Hematopoietic multipotent progenitor cell treated with erythropoietin and hydrocortisone succinate and interleukin-3 and kit ligand, for 6 days (in vitro differentiated cells): ENCODE measurements at places on chromosomes 13 and 19.
A peak's percentile ranks its signal among the peaks of the same experiment; 100 is the strongest.

DNA sequence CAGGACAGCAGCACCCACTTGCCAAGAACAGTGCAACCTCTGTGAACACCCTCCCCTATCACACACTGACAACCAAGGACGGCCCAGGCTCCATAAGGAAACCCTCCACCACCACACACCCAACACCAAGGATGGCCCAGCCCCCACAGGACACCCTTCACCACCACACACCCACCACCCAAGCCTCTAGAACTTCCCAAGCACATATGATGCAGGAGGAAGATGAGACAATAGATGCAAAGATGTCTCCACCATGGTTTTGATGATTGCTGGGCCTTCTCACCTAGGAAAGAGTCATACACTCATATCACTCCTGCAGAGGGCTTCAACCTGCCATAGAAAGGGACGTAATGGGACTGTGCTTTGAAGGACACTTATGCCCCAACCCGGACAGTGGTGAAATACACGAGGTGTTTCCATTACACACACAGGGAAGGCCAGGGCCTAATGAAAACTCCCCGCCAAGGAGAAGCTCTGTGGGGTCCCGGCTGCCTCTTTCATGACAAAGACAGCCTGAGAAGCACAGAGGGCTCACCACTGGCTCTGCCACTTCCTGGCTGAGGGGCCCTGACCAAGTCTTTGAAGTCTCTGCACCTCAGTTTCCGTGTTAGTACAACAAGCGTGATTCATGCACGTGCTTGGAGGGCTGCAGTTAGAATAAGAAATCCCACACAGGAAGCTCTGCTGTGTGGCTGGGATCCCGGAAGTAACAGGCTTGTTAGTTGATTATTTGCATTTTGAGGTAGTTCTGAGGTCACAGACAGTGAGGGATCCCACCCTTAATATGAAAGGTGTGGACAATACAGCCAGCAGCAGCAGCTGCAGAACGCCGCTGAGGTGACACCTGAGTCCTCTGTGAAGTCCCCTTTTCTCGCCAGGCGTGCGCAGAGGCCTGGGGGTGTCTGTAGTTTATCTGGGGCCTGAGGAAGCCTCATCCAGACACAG, 61.9 kb upstream of the ATP12A start:
- DNase-seq: peak; percentile 50

DNA sequence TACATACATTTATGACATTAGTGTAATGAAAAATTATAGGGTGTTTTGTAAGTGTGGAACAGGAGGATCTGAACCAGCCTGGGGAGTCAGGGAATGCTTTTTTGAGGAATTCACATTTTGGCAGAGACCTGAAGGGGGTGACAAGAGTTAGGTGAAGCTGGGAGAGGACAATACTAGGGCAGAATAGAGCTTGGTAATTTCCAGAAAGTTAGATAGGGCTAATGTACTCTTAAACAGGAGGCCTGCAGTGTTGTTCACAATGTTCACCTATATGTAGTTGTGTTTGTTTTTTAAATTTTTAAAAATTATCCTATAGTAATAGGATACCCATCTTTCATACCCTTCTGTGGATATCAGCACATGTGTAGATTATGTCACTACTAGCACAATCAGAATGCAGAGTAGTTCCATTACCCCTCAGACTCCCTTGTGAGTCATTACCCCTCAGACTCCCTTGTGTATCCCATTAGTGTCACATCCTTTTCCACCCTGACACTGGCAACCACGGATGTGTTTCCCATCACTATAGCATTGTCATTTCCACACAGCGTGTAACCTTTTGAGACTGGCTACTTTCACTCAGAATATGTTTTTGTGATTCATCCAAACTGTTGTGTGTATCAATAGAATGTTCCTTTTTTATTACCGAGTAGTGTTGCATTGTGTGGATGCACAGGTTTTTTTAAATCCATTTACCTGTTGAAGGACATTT, 43.1 kb downstream of the PCCA start:
- no peak for DNase-seq

GRCh38 chr13:67515895-67516294, 285.8 kb upstream of the PCDH9 start:
- DNase-seq: no peak

GRCh38 chr13:25776722-25777121, 275.1 kb downstream of the SHISA2 start:
- DNase-seq: peak; percentile 8

DNA sequence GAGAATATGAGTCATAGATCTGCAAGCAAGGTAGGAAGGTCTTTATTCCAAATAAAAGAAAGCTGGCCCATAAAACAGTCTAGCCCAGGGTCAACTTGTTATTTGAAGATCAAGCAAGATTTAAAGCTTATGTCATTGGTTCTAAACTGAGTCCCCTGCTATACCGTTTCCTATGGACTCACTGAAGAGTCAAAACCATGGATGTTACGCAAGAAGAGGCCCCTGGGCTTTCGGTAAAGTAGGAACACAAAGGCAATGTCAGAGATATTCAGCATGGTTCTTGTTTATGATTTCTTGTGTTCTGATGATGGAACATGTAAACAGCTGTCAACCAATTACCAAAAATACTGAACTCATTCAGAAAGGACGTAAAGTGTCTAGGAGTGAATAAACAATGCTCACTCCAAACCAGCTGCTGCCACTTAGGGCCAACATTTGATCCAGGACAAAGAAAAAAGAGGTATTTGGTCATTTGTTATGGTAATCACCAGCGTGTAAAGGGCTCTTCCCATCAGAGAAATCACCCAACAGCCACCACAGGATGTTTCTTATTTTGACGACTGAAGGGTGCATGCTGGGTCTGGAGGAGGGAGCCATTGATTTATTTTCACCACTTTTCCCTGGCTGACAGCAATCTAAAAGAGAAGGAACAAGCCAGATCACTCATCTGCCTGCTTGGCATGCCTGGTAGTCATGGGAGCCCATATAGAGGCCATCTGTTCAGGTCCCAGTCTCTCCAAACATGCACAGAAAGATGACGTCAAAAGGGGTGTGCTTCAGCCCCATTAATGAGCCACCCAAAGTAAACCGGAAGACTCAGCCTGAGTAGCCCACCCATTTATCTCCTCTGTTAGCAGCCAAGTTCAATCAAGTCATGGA, 68.3 kb downstream of the FGF14 start:
- DNase-seq: no peak

DNA sequence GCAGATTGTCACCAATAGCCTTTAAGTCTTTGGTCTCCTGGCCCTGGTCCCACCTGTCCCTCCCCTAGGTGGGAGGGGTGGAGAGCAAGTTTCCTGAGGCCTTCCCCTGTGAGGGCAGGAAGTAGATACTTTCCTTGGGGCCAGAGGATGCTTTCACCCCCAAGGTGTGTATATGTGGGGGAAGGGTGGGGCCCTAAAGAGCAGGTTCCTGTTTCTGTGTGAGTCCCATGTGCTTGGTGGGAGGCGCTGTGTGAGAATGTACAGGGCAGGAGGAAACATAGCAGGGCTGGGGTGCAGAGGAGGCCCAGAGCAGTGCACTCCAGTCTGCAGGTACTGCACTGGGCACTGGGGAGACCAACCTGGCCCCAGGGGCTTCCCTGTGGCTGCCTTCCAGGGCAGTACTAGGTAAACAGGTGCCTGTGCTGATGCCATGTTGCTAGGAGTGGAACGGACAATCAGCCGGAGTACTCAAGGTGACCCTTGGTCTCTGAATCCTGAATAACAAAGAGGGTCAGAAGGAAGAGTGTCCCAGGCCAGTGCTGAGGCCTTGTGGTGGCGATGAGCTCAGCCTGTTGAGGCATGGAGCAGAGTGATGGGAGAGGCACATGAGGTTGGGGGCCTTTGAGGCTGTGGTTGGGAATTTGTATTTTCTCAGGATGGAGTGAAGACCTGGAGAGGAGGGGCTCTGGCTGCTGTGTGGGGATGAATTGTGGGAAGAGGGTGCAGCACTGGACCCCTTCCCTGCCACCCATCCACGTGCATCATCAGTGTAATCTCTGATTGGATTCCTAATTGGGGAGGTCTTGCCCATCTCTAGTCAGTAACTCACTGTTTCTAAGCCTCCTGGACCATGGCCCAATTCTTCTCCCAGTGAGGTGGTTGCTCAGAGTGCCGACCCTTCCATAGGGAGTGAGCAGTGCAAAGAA, 5.1 kb downstream of the EGLN2 start:
- DNase-seq: peak; percentile 62
